T-cell (primary cell): ENCODE measurements at places on chromosomes 3 and 15. TPM values are rescaled to one million over a fixed set of nuclear protein-coding genes. Genes with fewer than 3 reads are reported as not detected.

HRH1 gene
- total RNA-seq = 0.46 TPM

DNA sequence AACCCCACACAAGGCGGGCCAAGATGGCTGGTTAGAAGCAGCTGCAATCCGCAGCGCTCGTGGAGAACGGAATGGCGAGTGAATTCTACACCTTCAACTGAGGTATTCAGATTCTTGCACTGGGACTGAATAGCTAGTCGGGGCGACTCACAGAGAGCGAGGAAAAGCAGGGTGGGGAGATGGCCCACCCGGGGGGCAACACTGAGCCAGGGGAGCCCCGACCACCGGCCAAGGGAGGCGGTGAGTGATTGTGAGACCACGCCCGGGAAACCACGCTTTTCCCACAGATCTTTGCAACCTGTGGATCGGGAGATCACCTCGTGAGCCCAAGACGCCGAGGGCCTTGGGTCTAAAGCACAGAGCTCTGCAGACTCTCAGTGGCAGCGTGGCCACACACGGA, 28.3 kb downstream of the GNB5 start:
- H3K27ac ChIP-seq = no peak overlapping the region
- peaks cover 22% of the 10 kb centered on the region for H3K36me3 ChIP-seq
- no peaks in the 10 kb centered on the region for H3K27me3 ChIP-seq
- peaks cover 5% of the 10 kb centered on the region for H3K4me1 ChIP-seq
- DNase-seq = no peak

GRCh38 chr3:24196526-24196925, 251.4 kb downstream of the NR1D2 start:
- DNase-seq = no peak
- H3K27ac ChIP-seq = no peak overlapping the region
- H3K4me3 ChIP-seq = no peak overlapping the region
- H3K27me3 ChIP-seq = no peaks in the 10 kb centered on the region

GRCh38 chr15:51726302-51727073, 11.0 kb downstream of the LYSMD2 start:
- no peak overlapping the region for H3K4me3 ChIP-seq
- no peaks in the 10 kb centered on the region for H3K27me3 ChIP-seq
- no peak for DNase-seq
- H3K27ac ChIP-seq = no peak overlapping the region
- peaks cover 22% of the 10 kb centered on the region for H3K36me3 ChIP-seq

CLRN1 gene
- not detected for total RNA-seq

SCAANT1 gene
- total RNA-seq = not detected

SPINK8 gene
- total RNA-seq = not detected

- no peaks in the 10 kb centered on the region for H3K36me3 ChIP-seq
- H3K4me3 ChIP-seq = no peak overlapping the region
- H3K4me1 ChIP-seq = no peaks in the 10 kb centered on the region
- peaks cover 26% of the 10 kb centered on the region for H3K27me3 ChIP-seq
- no peak overlapping the region for H3K27ac ChIP-seq
These were observed 14.6 kb downstream of the OCA2 start for GRCh38 chr15:28084547-28084946.

LYSMD4 gene
- 16.6 TPM for total RNA-seq

- H3K27me3 ChIP-seq = no peaks in the 10 kb centered on the region
- DNase-seq = no peak
- no peaks in the 10 kb centered on the region for H3K4me1 ChIP-seq
- H3K36me3 ChIP-seq = peaks cover 4% of the 10 kb centered on the region
These were observed 11.2 kb upstream of the GTF2A2 start for GRCh38 chr15:59668556-59668955.

GRCh38 chr3:159455741-159456181, 532.9 kb upstream of the IL12A start:
- no peaks in the 10 kb centered on the region for H3K4me1 ChIP-seq
- H3K27ac ChIP-seq = no peak overlapping the region
- no peaks in the 10 kb centered on the region for H3K27me3 ChIP-seq
- no peak overlapping the region for H3K4me3 ChIP-seq
- H3K36me3 ChIP-seq = no peaks in the 10 kb centered on the region

GRCh38 chr3:72123908-72124441, 339.0 kb upstream of the PROK2 start:
- H3K36me3 ChIP-seq = no peaks in the 10 kb centered on the region
- DNase-seq = no peak
- H3K27ac ChIP-seq = no peak overlapping the region

PLXND1 gene
- total RNA-seq = 19.6 TPM

DNA sequence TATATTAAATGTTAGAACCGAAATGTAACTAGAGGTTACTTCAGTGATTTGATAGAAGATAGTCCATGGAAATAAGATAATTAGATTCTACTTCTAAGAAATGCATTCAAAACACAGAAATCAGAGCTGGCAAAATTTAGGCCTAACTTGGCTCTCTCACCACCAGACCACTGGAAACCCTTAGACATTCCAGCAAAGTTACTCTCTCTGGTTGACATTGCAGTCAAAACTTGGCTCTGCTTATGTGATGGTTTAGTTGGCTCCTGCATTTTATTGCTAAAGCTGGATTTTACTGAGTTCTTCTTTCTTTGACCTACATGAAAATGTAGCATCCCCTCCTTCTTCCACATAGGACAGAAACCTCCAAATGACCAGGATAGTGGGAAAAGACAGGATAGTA, 35.4 kb upstream of the CBLB start:
- no peaks in the 10 kb centered on the region for H3K36me3 ChIP-seq
- no peak overlapping the region for H3K27ac ChIP-seq
- no peaks in the 10 kb centered on the region for H3K27me3 ChIP-seq

GRCh38 chr15:66433726-66434125, 47.0 kb downstream of the MAP2K1 start:
- no peak for DNase-seq
- H3K27me3 ChIP-seq = no peaks in the 10 kb centered on the region
- H3K4me3 ChIP-seq = no peak overlapping the region
- H3K36me3 ChIP-seq = peaks cover 33% of the 10 kb centered on the region
- H3K4me1 ChIP-seq = peaks cover 8% of the 10 kb centered on the region

- H3K27ac ChIP-seq = no peak overlapping the region
- H3K36me3 ChIP-seq = no peaks in the 10 kb centered on the region
- DNase-seq = no peak
- H3K27me3 ChIP-seq = no peaks in the 10 kb centered on the region
These were observed 562.9 kb upstream of the KCNMB2 start for GRCh38 chr3:177973241-177973840.

DNA sequence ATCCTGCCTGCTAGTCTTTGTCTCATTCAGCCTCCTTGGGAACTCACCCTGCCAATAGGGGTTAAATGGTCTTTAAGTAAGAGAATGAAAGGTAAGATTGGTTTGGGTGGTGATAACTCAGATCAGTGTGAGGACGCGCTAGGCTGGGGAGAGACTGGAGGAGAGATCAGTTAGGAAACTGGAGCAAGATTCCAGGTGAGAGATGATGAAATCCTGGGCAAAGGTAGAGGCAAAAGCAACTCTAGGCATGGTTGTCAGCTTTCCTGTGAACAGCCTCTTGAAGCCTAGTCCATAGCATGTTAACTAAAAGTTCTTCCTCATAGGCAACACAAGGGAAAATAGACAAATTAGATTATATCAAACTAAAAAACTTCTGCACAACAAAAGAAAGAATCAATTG, 145.2 kb upstream of the ANKRD28 start:
- H3K36me3 ChIP-seq = no peaks in the 10 kb centered on the region
- no peaks in the 10 kb centered on the region for H3K27me3 ChIP-seq
- DNase-seq = no peak
- no peak overlapping the region for H3K27ac ChIP-seq
- H3K4me3 ChIP-seq = no peak overlapping the region

DNA sequence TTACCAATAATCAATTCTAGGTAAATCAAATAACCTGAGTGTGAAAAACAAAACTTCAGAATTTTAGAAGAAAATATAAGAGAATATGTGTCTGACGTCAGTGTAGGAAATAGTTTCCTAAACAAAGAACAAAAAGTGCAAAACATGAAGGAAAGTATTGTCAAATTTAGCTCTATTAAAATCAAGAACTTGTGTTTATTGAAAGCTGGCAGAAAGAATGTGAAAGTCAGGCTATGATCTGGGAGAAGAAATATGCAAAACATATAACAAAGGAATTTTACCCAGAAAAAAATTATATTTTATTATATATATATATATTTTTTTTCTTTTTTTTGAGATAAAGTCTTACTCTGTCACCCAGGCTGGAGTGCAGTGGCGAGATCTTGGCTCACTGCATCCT, 129.1 kb upstream of the ANKRD28 start:
- H3K4me1 ChIP-seq = no peaks in the 10 kb centered on the region
- no peaks in the 10 kb centered on the region for H3K27me3 ChIP-seq
- H3K4me3 ChIP-seq = no peak overlapping the region
- H3K36me3 ChIP-seq = no peaks in the 10 kb centered on the region
- DNase-seq = no peak
- H3K27ac ChIP-seq = no peak overlapping the region

- H3K27me3 ChIP-seq = no peaks in the 10 kb centered on the region
- no peak overlapping the region for H3K4me3 ChIP-seq
- DNase-seq = no peak
These were observed 13.7 kb downstream of the ANXA2 start for GRCh38 chr15:60384053-60384452.

DNA sequence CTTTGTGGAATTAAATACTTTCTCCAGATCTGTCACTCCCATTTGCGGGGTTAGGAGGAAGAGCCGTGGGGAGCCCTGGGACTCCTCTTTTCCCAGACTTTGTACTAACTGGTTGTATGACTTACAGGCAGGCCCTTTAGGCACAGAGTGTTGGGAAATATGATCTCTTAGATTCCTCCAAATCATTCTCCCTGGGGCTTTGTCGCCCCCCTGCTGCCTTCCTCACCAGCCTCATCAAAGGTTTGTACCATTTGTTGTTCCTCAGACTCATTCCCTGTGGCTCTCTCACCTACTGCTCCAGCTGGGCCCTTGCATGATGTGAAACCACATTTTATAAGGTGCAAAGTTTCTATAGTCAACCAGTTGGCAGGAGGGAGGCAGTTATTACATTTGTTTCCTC, 56.4 kb downstream of the CRYGS start:
- no peaks in the 10 kb centered on the region for H3K4me1 ChIP-seq
- H3K27ac ChIP-seq = no peak overlapping the region
- H3K27me3 ChIP-seq = no peaks in the 10 kb centered on the region
- no peak for DNase-seq

DNA sequence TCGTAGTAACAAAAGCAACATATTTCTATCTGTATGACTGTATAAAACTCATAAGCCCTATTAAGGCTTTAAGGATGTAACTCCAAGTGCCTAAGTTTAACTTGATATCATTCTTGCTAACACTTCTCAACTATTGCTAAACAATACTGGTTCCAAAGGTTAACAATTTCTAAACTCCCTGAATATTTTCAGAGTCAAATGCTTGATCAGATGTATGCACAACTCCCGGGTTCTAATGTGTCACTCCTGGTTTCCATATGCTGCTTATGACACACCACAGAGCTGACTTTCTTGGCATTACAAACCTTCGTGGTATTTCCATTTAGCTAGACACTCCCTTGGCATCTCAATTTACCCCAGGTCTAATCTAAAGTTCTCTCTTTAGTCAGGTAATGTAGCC, 26.3 kb downstream of the DZIP1L start:
- H3K27me3 ChIP-seq = peaks cover under 1% of the 10 kb centered on the region
- no peak for DNase-seq
- H3K27ac ChIP-seq = no peak overlapping the region
- H3K36me3 ChIP-seq = no peaks in the 10 kb centered on the region
- no peaks in the 10 kb centered on the region for H3K4me1 ChIP-seq
- H3K4me3 ChIP-seq = no peak overlapping the region

GOLGA6A gene
- total RNA-seq = 0.13 TPM

- H3K27ac ChIP-seq = no peak overlapping the region
- no peak for DNase-seq
- H3K36me3 ChIP-seq = no peaks in the 10 kb centered on the region
- no peaks in the 10 kb centered on the region for H3K27me3 ChIP-seq
- no peak overlapping the region for H3K4me3 ChIP-seq
These were observed 249.1 kb downstream of the UACA start for GRCh38 chr15:70514251-70514650.

DNA sequence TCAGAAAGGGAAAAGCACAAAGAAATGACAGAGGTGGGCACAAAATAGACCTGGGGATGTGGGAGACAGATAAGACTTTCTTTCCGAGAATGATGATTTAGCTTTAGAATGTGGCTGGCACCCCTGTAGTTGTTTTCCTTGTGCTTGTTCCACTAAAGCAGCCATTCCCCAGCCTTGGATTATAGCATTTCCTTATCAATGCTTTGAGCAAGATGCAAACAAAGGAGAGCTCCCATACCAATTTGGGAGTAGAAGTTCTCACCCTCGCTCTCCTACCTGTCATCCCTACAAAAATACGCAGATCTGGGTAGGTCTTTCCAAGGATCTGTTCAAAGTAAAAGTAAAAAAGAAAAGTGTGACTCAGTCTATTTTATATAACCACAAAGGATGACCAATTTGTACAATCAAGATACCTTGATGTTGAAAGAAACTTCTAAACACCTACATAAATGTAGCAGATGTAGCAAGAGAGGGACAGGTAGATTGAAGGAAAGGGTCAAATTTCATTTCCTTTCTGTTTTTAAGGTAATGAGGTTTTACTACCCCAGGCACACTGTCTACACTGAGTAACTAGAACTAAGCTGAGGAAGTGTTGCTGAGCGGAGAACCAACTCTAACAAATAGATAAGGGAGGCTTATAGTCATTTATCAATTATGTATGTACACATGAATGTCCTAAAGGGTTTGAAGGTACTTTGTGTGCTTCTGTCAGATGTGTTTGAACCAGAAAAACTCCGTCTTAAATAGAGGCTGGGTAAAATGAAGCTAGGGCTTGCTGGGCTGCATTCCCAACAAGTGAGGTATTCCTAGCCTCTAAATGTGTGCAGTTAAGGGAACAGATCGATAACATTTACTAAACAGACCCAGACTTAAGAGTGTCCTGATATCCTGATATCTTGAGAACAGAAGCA, 91.1 kb upstream of the LRRN1 start:
- H3K27ac ChIP-seq = no peak overlapping the region
- no peaks in the 10 kb centered on the region for H3K27me3 ChIP-seq
- DNase-seq = no peak
- no peaks in the 10 kb centered on the region for H3K4me1 ChIP-seq

- no peak for DNase-seq
- H3K4me3 ChIP-seq = no peak overlapping the region
- no peaks in the 10 kb centered on the region for H3K27me3 ChIP-seq
- H3K27ac ChIP-seq = no peak overlapping the region
These were observed 168.3 kb upstream of the ICE2 start for GRCh38 chr15:60647246-60647645.

- H3K27ac ChIP-seq = no peak overlapping the region
- DNase-seq = no peak
- H3K27me3 ChIP-seq = no peaks in the 10 kb centered on the region
- no peak overlapping the region for H3K4me3 ChIP-seq
- H3K4me1 ChIP-seq = no peaks in the 10 kb centered on the region
These were observed 451.1 kb upstream of the TPRG1 start for GRCh38 chr3:188720636-188721035.
